ENCODE measurements at places on chromosomes 12 and 14.

GRCh38 chr12:100795800-100796179 lies 1.2 kb downstream of the ANO4 start:
- DNase-seq = no peak

- DNase-seq = peak; percentile 39
Observed at GRCh38 chr14:95998656-95999055, 40.5 kb upstream of the C14orf132 start.

- no peak for DNase-seq
Observed at GRCh38 chr12:83537428-83538053, 850.8 kb downstream of the TMTC2 start.

DNA sequence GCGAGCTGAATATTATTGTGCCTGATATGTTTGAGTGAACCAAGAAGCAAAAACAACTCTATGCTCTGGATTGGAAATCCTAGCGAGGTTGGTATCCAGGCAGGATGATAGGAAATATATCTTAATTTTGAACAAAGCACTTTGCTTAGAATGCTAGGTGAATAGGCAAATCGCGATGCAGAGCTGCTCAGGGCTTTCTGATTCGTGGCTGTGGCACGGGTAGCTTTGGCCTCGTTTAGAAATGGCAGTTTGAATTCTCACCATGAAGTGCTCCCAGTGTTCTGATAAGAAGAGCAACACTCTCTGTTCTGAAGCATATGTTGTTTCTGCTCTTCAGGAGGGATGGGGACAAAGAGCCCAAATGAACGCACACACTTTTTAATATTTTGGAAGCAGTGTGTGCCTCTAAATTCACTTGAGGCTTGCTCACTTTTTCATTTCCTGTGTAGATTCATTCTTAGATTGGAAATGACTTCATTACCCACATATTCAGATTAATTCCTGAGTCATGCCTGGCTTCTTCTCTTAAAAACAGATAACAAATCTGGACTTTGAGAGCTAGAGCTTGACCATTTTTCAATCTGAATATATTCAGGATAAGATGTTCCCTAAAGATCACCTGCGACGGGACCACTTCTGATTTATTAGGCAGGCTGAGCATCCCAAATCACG lies 200.9 kb downstream of the RPAP3 start:
- no peak for DNase-seq

GRCh38 chr12:10272467-10272866 lies 35.2 kb upstream of the KLRD1 start:
- no peak for DNase-seq

- DNase-seq = no peak
Observed at GRCh38 chr12:22702690-22703089, 77.7 kb downstream of the ETNK1 start.

DNA sequence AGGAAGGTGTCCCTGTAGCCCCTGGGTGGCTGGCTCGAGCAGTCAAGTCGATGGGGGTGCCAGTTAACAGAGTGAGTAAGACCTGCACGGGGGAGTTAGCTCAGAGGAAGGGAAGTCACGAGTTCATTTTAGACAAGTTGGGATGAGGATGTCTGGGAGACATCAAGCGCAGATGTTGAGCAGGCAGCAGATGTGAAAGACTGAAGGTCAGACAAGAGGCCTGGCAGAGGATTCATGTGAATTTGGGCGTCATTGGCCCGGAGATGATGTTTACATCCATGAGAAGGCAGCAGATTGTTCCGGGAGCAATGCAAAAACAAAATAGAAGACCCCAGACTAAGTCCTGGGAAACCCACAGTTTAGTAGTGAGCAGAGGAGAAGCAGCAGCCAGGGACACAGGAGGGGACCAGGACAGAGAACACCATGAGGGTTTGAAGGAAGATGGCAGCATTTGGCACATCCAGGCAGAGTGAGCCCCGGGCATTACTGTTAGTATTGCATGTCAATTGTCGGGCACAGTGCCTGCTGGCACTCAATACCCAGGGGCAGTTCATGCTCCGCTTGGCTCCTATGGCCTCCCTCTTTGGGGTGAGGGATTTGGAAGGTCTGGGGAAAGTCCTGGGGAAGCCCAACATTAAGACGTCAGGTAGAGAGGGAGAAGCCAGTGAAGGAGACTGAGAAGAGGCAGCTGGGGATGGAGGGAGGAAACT lies 15.1 kb downstream of the LTBP2 start:
- DNase-seq = no peak

DNA sequence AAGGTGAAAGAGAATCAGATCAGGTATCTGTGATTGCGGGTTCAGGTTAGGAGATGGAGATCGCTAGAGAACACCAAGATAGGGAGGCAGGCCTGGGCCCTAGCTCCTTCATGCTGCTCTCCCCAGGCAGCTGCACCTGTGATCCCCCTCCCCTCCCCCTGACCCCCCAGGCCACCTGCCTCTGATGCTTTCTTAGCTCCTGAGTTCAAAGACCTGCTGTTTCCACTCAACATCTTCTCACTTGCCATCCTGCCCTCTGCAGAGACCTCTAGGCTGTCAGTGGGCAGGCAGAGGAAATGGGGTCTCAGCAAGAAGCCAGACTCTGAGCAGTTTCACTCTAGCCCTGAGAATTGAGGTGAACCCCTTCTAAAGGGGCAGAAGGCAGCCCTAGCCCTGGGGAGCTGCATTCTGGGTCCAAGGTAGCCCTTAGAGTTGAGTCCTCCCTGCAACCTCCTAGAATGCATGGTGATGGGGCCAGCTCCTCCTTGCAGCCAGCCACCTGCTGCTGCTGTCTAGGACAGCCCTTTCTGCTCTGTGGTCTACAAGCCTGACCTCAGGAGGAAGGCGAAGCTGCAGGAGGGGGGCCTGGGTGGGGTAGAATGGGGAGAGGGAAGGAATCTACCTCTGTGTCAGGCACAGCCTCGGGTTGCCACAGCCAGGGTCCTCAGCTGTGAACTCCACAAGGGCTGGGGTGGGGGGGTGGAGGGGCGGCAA lies 6.4 kb upstream of the SLC48A1 start:
- DNase-seq = no peak

DNA sequence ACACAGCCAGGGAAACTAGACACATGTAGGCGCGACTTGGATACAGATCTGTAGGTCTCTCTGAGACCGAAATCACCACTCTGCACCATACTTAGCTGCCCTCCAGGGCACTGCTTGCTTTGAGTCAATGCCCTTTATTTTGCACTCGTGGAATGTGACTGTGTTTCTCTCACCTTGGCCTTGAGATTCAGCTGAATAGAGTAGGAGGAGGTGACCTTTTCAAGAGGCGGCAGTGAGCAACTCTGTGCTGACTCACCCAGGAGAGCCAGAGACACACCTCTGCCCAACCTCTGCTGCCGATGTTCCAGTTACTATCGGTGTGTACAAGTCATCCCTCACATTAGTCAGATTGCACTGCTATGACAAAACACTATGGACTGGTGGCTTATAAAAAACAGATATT lies 583.4 kb downstream of the VRK1 start:
- DNase-seq = no peak

DNA sequence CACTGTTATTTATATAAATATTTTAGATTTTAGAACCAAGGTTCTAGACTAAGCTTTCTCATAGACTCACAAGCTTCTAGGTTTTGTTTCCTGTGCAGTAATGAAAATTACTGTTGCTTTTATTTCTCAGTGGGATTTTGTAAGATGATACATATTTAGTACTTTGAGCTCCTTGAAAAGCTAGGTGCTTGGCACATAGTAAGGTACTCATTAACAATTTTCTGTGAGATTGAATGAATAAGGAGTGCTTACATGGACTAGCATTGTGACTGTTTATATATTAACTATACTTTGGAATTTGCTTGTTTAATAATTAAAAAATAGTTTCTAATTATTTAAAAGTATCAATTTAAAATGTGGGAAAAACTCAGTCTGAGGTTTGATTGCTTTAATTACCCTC lies 85.7 kb downstream of the MIA2 start:
- DNase-seq = no peak

- no peak for DNase-seq
Observed at GRCh38 chr14:77084985-77085384, 13.1 kb upstream of the CIPC start.
